Right ventricle myocardium inferior (tissue), 1 donor: ENCODE measurements at places on chromosomes 2 and 18. TPM values are rescaled to one million over a fixed set of nuclear protein-coding genes. Genes with fewer than 3 reads are reported as not detected.

GRCh38 chr2:176585791-176586190 lies 316.5 kb downstream of the MTX2 start:
- no peak for DNase-seq

DNA sequence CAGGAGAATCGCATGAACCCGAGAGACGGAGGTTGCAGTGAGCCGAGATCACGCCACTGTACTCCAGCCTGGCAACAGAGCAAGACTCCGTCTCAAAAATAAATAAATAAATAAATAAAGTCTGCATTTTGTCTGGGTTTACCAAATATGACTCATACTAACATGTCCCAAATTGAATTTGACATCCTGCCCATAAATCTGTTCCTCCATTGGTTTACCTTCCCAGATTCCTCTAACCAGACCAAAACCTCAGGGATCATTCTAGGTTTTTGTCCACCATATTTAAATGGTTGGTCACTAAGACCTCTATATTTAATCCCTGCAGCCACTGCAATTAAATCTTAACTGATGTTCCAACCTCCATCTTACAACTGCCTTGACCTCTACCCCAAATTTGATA lies 150.9 kb downstream of the ATAD2B start:
- no peak for DNase-seq

DNA sequence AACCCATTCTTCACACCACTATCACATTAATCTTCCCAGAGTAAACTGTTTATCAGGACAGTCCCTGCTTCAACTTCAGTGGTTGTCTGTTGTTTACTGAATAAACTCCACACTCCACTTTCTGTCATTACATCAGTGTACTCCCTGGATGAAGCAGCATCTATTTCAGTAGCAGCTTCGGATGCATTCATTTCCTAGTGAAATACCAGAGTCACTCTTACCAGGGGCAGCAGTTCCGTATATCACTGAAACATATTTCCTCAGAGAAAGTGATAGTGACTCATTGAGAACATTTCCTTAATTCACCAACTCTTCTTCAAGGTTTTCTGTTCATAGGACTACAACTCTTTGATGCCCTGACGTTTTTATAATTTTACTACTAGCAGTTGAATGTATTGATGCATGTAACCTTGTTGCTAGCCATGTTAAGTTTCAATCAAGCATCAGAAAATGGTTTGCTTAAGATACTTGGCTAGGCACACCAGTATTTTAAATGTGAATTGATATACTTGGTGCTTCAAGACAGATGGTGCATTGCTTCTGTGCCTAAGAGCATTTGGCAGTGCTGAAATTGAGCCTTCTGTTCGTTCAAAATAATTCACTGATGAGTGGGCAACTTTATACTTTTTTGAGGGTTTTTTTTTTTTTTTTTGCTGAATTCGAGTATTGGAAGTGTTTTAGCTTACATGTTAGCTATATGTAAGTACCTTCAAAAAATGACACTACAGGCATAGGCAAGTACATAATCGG lies 92.3 kb downstream of the UBE2E3 start:
- no peak for DNase-seq

GRCh38 chr2:51997571-51997970 lies 965.6 kb upstream of the NRXN1 start:
- no peak for DNase-seq

- no peak for DNase-seq
Observed at GRCh38 chr18:55090564-55091188, 131.4 kb upstream of the CCDC68 start.

GRCh38 chr2:222423632-222424275 lies 589 bp upstream of the SGPP2 start:
- DNase-seq = no peak

DNA sequence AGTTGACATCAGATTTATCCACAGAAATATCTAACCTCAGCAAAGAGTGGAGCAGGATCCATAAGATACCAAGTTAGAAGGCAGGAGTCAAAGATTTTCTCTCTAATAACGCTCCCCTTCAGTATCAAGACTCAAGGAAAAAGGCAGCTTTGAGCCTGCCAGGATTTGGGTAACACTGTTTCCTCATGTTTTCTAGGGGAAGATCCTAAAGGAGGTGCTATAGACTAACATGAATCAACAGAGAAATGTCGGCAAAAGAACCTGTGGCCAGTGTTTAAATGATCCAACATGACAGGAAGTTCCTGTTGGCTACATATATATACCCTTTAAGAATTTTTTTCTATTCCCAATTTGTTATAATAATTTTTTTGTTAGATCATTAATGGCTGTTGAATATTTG lies 402.3 kb downstream of the TGIF1 start:
- no peak for DNase-seq

DNA sequence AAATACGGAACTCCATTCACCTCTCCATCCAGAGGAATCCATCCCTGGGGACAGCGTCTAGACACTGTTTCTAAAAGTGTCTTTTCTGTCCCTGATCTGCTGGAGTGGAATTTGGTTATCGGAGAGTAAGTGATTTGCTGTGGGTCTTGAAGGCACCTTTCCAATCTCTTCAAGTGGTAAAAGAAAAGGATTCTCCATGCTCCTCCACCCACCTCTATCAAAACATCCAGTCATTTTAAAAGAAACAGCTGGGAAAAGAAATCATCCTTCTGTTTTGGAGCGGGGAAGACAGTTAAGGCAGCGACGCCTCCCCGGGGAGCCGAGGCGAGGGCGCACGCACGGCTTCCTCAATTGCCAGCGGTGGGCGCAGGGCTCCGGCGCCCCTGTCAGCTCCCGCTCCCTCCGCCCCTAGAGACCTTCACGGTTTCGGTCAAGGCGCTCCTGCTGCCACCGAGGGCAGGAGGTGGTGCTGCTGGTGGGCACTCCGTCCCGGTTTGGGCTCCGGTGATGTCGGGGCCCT lies 547 bp downstream of the SLC35F5 start:
- no peak for DNase-seq

The KYNU gene
- 1.1 TPM for total RNA-seq

The LPIN1 gene
- total RNA-seq = 64.6 TPM

The DQX1 gene
- total RNA-seq = not detected

The ANKRD23 gene
- 12.7 TPM for total RNA-seq

The C2orf80 gene
- total RNA-seq = not detected

The TFCP2L1 gene
- total RNA-seq = 0.30 TPM
